ENCODE measurements at places on chromosomes 16 and 17. TPM values are rescaled to one million over a fixed set of nuclear protein-coding genes. Genes with fewer than 3 reads are reported as not detected.

TEX14 gene
- total RNA-seq = not detected

SYCE1L gene
- not detected for total RNA-seq

HSD3B7 gene
- 16.3 TPM for total RNA-seq

KRT24 gene
- total RNA-seq = not detected

CA5A gene
- total RNA-seq = not detected

Data from RPMI7951 (cell line).